WTC11 (cell line): ENCODE measurements at places on chromosomes 13 and 19.

GRCh38 chr13:106528718-106529414, 6.6 kb downstream of the EFNB2 start:
- DNase-seq = no peak

DNA sequence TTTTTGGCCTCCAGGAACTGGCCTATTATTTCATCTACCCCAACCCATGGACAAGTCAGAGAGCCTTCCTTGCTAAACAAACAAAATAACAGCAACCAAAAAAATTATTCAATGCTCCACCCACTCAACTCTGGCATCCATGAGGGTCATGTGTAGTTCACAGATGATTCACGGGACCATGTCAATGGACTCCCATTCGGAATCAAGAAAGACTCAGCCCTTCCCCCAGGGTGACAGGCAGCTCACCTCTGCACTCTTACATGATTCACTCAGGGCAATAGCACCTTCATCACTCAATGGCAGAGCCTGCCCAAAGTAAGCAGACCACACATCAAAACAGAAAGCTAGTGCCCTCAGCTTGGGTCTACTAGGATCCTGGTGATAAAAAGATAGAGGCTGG, 14.3 kb upstream of the SCEL start:
- no peak for DNase-seq

DNA sequence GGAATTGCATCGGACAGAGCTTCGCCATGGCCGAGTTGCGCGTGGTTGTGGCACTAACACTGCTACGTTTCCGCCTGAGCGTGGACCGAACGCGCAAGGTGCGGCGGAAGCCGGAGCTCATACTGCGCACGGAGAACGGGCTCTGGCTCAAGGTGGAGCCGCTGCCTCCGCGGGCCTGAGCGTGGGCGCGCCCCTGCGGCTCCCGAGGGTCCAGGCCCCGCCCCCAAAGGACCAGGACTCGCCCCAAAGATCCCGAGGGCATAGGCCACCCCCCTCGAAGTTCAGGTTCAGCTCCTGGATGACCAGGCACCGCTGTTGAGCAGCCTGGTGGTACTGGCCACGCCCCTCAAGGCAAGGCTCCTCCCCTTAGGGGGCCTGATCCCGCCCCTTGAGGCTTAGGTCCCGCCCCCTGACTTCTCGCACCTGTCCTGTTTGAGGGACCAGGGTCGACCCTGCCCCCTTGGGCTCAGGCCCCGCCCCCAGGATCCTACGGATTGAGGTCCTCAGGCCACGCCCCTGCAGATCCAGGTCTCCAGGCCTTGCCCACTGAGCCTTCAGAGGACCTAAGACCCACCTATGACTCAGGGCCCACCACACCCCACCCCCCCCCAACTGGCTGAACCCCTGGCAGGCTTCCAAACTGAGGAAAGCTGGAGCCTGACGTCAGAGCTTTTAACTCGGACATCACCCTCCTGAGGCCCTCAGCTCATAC, 43.1 kb downstream of the CYP4F22 start:
- peak; percentile 95 for DNase-seq

- peak; percentile 75 for DNase-seq
Observed at GRCh38 chr19:55179606-55180484, at the start of gene SYT5. SYT5 (minus strand) TSS chr19:55180289; CDS start chr19:55179041, 1,248 bp downstream.

- DNase-seq = no peak
Observed at GRCh38 chr13:42125046-42125445, 76.6 kb downstream of the DGKH start.

GRCh38 chr19:57803594-57804325, 11.0 kb downstream of the ZNF552 start:
- peak; percentile 69 for DNase-seq

DNA sequence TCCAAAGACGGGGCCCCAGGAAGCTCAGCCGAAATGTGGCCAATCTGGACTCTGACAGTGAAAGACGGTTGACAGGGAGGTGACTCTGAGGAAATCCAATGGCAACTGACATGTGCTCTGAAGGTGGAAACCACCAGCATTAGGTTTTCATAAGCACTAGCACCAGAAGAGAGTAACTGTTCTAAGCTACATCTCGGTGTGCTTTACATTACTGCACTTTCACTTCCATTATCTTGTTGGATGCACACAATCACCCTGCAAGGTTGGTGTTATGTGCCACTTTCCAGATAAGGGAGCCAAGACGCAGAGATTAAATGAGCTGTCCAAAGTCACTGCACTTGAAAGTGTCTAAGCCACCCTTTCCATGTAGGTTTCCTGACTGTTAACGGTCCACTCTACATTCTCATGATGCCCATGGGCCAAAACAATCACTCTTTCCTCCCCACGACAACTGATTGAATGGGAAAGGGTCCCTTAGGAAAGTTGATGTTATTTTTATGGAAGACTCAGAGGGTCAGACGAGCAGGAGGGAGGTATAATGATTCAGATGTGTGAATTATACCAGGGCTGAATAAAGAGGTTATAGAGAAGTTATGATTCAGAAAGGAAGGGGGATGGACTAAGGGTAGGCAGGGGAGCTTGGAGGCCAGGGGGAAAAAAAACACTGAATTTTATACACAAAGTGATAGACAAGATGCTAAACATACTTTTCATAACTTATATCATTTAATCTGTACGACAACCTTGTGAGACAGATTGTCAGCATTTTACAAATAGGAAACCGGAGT, 52.8 kb downstream of the RUBCNL start:
- DNase-seq = no peak

DNA sequence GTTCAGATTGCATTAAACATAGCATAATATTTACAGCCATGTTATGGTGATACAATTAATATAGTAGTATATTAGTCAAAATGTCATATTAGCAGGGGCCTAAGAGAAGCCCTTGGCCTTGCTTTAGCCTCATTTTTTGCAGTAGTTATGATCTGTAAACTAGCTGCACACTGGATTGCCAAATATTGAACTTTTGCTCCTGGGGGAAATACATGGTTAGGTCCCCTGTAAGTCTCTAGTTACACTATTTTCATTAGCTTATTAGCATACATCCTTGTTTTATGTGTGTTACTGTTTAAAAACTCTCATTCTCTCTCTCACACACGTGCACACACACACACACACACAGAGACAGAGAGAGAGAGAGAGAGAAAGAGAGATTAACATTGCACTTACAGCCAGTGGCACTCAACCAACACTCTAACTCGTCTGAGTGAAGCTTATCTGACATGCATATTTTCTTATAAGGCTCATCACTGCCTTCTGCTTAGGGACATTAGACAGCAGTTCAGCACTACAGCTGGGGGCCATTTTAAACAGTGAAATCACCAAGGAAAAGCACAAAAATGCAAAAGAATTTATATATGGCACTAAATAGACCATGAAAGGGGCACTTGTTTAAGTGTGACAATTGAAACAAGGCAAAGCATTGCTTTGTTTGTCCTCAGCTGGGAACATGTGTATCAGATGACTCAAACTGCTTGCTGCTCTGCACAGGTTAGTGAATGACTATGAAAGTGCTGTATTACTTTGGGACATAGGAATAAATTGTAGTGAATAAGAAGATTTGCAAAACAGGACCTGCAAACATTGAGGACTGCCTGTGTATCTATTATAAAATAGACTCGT, 278.7 kb downstream of the GPC6 start:
- no peak for DNase-seq

- DNase-seq = peak; percentile 46
Observed at GRCh38 chr19:55147545-55148251, 1.3 kb downstream of the TNNT1 start.

DNA sequence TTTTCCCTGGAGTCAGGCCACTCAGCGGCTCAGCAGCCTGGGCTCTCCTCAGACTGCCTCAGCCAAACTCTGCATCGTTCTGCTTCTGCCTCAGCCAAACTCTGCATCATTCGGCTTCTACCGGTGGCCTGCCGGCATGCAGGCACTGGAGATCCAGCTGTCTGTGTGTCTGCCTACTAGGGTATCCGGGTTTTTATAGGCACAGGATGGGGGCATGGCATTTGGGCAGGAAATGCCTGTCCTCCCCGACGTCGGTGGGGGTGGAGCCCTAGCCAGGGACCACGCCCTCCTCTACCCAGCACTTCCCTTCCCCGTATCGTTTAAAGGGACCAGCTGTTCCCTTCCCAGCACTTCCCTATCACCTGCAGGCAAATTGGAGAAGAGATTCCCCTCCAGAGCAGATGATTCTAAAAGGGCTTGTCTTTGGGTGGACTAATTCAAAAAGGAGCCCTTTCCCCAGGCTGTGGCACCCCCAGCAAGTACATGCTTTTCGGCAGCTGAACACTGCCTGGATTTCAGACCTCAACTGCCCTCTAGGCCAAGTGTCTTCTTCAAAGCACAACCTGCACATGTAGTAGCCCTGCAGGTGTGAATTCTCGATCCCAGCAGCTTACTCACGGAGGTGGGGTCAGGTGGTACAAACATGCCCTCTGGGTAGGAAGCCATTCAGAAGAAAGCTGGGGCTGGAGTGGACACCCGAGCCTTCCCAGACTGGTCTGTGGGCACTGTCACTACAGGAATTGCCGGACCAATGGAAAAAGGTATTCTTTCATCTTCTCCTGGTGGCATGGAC, 25.4 kb upstream of the GPR12 start:
- peak; percentile 41 for DNase-seq

DNA sequence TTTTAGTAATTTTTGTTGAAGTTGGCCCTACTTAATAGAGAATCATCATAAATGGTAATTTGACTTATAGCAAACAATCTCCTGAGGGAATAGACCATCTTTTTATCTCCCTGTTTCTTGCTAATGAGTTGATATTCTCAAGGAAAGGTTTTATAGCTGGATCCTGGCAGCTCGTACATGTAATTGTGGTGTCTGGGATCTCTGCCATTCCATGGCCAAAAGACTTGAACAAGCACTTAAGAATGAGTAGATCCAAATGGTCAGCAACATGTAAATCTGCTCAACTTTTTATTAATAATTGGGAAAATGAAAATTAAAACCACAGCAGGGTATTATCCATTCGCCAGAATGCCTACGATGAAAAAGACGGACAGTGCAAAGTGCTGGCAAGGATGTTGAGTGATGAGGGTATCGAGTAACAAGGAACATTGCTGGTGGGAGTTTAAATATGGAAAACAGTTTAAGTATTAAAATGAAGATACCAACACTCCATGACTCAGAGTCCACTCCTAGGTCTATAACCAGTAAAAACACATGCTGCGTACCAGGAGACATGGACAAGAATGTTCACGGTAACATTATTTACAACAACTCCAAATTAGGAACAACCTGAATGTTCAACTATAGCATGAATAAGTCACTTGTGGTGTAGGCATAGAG, 5.1 kb upstream of the GPR18 start:
- no peak for DNase-seq

GRCh38 chr13:57346786-57347185, 179.8 kb downstream of the PRR20E start:
- DNase-seq = no peak

DNA sequence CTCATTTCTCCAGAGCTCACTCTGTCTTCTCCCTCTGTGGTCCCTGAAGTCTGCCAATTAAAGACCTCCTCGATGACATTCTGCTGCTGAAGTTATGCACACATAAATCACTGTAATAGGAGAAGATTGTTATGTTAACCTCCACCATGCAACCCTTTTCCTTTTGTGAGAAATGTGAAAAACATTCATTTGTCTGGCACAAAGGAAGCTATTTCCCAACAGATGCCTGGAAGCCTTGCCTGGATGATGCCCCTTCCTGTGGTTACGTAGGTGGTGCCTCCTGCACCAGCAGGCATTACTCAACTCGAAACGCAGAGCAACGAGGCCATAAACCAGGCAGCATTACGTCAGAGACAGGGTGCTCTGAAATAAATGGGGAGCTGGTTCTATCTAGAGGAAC, 327.4 kb upstream of the ZNF507 start:
- no peak for DNase-seq

DNA sequence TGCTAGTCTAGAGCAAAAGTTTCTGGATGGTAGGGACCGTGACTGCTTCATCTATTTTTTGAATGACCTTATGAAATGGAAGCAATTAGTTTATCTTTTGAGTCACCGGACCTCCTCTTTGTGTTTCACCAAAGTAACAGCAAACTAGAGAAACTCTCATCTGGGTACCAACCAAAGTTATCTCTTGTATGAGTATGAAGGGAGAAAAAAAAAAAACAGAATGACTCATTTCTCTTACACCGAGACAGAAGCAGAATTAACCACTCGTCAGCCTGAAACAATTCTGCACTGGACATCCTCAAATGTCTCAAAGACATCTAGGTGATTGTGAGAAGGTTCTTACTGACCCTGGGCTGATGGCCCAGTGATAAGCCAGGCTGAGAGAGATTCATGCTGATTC, 18.3 kb downstream of the ZNF100 start:
- no peak for DNase-seq

DNA sequence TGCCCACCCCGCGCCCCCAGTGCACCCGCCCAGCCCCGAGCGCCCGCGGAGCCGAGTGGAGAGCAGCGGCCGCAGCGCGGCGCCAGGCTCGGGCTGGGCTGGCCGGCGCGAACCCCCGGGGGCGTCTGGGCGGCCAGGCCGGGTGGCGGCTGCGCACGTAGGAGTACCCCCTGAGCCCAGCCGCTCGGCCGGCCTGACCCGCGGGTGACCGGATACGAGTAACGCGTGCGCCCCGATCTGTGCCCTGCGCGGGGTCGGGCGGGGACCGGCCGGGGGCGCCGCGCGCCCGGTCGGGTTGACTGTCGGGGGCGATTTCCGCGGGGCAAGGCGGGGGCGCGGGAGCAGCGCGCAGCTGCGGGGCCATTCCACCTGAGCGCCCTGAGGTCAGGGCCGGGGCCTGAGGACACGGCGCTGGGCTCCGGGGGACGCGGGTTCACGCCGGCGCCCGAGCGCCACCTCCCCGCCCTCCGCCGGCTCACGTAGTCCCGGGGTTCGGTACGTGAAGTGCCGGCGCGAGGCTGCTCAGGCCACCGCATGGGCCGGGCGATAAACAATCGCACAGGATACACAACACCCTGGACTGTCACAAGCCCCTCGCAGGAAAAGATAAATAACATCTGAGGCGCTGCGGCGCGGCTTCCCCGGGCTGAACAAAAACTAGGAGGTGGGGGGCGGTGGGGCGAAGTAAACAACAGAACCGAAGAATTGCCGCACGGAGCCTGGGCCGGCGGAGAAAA, 37.6 kb upstream of the FLT1 start:
- DNase-seq = peak; percentile 54

DNA sequence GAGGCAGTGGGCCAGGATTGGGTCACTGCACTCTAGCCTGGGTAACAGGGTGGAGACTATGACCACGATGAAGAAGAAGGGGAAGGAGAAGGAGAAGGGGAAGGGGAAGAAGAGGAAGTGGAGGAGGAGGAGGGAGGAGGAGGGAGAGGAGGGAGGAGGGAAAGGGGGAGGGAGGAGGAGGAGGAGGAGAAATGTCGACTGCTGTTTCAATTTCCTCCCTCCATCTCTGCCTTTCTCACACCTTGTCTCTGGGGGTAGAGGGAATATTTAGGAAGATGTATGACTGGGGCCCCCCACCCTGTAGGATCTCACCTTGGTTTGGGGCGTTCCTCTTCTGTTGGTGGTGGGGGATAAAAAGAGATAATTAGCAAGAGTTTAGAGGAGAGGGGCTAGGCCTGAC, 3.8 kb downstream of the TNNT1 start:
- DNase-seq = no peak

DNA sequence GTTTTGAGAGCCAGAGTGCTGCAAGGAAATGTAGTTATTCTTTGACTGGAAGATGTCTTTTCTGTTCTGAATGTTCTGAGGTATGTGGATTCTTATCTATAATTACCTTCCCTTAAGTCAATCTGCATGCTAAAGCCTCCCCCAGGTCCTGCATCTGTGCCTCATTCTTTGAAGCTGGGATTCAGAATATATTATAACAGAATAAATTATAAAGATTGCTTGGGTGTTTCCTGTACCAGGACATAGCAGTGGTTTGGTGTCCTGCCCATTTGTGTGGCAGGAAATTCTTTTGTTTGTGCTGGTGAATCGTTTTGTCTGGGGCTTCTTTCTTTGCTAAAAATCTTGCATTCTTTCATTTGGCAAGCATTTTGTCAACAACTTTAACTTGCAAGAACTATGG, 60.2 kb downstream of the ITGBL1 start:
- DNase-seq = no peak

- no peak for DNase-seq
Observed at GRCh38 chr13:39510316-39510695, 92.7 kb downstream of the LHFPL6 start.
